ENCODE measurements at places on chromosomes 11 and 22.

DNA sequence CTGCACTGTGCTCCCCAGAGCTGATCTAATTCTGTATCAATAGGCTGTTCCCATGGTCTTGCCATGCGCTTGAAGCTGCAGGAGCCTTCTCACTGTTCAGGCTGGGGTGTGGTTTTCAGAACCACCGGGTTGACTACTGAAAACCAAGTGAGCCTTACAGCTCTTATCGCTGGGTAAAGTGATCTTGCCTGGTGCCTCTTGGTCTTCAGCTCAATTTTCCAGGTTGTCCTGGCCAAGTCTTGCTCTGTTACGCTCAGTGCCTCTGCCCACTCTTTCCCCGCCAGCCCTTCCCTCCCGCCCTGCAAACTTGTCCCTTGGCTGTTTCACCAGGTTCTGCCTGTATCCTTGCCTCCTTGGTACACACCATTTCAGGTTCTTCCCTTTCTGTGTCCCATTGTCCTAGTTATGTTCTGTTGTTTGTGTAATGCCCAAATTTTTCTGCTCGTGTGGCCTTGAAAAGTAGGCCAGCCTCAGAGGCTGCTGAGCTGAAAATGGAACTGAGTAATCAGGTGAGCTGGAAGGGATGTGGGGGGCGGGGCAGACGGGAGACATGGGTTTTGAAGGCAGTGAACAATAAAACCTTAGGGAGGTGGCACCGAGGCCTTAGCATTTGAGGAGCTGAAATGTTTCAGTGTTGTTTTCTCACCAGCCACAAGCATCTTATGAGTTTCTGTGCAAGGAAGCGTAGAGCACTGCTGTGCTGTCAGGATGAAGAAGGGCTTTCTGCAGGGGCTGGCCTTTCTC, 11.2 kb downstream of the PEX26 start:
- DNase-seq: no peak

DNA sequence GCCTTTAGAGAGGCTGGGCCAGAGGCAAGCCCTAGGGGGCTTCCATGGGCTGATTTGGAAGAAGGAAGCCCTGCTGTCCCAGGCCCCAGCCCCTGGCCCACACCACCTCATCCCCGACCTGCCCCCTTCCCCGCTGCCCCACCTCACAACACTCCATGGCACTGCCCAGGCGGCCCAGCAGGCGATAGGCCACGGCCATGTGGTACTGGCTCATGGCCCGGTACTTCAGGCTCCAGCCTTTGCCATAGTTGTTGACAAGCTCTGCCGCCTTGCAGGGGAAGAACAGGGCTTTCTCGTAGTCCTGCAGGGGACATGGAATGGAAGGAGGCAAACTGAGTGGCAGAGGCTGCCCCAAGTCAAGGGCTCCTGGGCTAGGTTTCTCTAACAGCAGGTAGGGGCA, 6.4 kb downstream of the RAPSN start:
- no peak for DNase-seq

GRCh38 chr22:26168939-26169314, 335 bp upstream of the SEZ6L start:
- DNase-seq: no peak

GRCh38 chr22:37243402-37244113, 511 bp downstream of the RAC2 start:
- DNase-seq: no peak
